ENCODE measurements at places on chromosomes 7 and 10. TPM values are rescaled to one million over a fixed set of nuclear protein-coding genes. Genes with fewer than 3 reads are reported as not detected.

CALML3 gene
- total RNA-seq, result not detected

HOXA5 gene
- 4.8 TPM for total RNA-seq

PLEKHA1 gene
- total RNA-seq, result 28.3 TPM

C10orf67 gene
- total RNA-seq, result 0.09 TPM

TOMM7 gene
- total RNA-seq, result 1,131 TPM

THNSL1 gene
- total RNA-seq, result 4.7 TPM

BMPER gene
- total RNA-seq, result 4.6 TPM

WNT2 gene
- not detected for total RNA-seq

PTTG1IP2 gene
- not detected for total RNA-seq

NUDT13 gene
- total RNA-seq, result 3.0 TPM

MEOX2 gene
- not detected for total RNA-seq

TAS2R4 gene
- total RNA-seq, result 0.11 TPM

STOX1 gene
- 0.73 TPM for total RNA-seq

SCIN gene
- 0.31 TPM for total RNA-seq

MEST gene
- total RNA-seq, result 36.9 TPM

GNGT1 gene
- not detected for total RNA-seq

LRRC18 gene
- not detected for total RNA-seq

SLC25A13 gene
- 36.1 TPM for total RNA-seq

PYROXD2 gene
- total RNA-seq, result 4.4 TPM

NKX2-3 gene
- total RNA-seq, result not detected
